ENCODE measurements at places on chromosomes 1 and 21.

GRCh38 chr21:45799765-45800338 lies 156.3 kb downstream of the PCBP3 start:
- no peak for DNase-seq

GRCh38 chr1:5975133-5975880 lies 16.9 kb downstream of the NPHP4 start:
- DNase-seq = peak; percentile 35

GRCh38 chr1:33244809-33245186 lies 11.5 kb upstream of the ZNF362 start:
- no peak for DNase-seq

- no peak for DNase-seq
These were observed 84.6 kb upstream of the DPYD start for GRCh38 chr1:98005326-98006010.

GRCh38 chr1:236024641-236025040 lies 40.2 kb downstream of the NID1 start:
- no peak for DNase-seq

DNA sequence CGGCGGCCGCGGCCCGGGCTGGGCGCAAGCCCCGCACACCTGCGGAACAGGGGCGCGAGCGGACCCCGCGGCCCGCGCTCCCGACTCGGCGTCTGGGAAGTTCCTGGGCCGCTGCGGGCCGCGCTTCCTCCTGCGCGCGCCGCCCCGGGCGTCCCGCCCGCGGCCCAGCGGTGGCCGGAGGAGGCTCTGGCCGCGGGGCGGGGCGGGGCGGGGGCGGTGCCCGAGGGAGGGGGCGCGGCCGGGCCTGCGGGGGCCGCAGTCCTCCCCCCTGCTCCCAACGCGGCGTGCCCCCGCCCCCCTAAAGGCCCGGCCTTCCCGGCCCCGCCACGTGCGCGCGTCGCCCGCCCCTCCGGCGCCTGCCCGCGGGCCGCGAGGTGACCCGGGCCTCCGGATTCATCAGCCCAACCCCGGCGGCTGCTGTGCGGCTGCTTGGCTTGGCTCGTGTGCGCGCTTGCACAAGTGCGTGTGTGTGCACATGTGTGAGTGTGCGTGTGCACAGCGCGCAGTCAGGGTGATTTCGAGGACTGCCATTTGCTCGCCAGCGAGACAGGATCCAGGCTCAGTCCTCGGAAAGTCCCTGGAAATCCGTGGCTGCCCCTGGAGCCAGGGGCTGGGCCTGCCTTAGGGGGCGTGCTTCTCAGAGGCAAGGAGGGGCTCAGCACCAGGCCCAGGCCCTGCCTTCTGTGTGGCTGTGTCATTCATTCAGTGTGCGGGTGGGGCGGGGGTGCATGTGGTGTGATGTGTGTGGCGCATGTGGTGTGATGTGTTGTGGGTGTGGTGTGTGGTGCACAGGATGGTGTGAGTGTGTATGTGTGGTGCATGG lies at the start of gene C2CD2:
Gene C2CD2, minus strand, starts transcription at position 188 of the 823 bp plus-strand sequence. CDS start 370 bp downstream, outside the sequence.
- peak; percentile 32 for DNase-seq

DNA sequence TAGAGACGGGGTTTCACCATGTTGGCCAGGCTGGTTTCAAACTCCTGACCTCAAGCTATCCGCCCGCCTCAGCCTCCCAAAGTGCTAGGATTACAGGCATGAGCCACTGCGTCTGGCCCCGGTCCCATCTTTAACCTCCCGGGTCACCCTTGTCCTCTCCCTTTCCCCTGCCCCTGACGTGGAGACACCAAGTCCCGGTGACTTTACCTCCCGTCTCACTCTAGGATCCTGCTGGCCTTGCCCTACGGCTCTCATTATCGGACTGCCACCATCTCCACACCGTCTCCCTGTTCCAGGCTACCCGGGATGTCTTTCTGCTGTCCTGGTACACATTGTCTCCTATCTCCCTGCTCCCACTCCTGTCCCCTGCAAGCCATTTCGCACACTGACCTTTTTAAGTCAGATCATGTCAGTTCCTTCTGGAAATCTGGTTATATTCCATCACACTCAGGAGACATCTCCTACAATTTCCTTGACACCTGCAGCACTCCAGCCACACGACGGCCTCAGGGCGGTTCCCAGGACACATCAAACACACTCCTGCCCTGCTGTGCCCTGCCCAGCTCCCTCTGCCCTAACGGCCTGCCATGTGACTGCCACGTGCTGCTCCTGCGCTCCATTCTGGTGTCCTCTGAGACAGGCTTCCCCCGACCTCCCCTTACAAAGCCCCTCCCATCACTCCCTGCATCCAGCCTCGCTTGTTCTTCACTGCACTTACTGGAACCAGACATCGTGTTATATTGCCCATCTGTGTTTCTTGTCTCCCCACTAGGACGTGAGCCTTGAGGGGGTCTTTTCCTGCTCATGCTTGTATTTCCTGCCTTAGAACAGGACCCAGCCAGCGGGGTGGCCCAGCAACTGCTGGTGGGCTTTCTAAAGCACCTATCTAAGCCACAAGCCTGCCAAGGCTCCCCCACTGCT lies 32.7 kb downstream of the TTC39A start:
- DNase-seq = no peak

- DNase-seq = no peak
These were observed 33.1 kb downstream of the SIPA1L2 start for GRCh38 chr1:232596666-232597303.

GRCh38 chr1:61581251-61581650 lies 143.7 kb downstream of the TM2D1 start:
- DNase-seq = no peak

GRCh38 chr1:84164161-84164560 lies 20.1 kb downstream of the PRKACB start:
- no peak for DNase-seq

DNA sequence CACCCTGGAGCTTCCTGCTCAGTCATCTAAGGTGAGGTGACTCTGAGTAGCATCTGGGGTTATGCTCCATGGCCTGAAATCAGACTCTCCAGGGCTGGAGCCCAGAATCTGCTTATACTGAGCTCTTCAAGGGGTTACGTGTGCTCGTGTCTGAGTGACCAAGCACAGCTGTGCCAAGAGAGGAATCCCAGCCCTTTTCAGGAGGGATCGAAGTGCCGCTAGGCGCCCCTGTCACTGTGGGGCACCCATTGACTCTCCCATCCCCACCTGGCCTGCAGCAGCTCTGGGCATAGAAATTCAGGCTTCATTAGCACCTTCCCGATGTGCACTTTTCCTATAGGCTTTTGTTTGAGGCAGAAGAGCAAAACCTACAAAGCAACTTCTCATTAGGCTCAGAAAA lies 13.8 kb downstream of the VASH2 start:
- no peak for DNase-seq

DNA sequence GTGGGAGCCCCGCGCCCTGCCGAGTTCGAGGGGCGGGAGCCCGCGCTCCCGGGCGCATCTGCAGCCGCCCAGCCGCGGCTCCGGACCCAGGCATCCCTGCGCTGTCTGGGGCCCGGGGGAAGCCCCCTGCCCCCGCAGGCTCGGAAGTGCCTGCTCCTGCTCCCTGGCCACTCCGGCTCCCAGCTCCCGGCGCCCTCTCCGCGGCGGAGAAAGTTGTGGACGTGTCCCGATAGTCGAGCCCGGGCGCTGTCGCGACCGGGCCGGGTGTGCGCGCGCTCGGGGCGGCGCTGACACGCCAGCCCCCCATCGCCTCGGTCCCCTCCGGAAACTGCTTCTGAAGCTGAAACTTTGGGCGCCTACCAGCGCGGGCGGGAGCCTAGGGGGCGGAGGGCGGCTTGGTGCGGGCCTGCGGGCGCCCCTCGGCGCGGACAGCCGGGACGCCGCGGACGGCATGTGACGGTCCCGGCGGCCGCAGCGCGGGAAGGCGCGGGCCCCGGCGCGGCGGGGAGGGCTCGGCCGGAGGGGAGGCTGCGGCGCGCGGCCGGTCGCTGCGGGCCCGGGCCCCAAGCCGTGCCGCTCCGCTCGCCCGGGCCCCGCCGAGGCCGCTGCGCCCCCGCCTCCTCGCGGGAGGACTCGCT lies 515 bp downstream of the MAN1C1 start:
- DNase-seq = no peak

DNA sequence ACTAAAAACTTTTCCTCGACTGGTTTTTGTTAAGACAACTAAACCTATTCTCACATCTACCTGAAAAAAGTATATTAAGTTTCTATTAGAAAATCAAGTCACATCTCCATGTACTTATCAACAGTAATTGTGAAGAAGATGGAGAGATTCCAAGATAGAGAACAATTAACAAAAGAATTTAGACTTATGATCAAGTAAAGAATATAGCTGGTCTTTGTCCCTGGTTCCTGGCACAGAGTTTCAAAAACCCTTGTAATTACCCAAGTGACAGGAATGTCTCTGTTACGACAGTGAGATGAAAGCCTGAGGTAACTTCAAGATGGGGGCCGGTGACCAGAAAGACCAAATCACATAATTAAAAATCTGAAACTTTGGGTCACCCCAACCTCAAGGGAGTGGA lies 91.6 kb downstream of the ASH1L start:
- no peak for DNase-seq

DNA sequence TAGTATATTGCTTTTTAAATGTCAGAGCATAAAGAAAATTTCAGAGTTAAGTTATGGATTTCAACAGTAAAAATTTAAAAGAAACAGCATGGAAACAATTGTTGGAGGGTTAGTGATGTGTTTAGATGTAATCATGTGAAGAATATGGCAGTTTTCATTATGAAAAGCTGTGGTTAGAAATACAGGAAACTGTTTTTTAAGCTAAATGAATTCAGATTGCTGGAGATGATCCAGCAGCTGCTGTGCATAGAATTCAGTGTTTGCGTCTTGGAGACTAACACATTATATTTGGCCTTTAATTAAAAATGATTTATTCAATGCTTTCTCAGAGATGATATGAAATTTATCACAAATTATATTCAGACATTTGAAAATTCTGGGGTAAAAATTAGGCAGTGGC lies 273.6 kb upstream of the LRRC7 start:
- DNase-seq = no peak

DNA sequence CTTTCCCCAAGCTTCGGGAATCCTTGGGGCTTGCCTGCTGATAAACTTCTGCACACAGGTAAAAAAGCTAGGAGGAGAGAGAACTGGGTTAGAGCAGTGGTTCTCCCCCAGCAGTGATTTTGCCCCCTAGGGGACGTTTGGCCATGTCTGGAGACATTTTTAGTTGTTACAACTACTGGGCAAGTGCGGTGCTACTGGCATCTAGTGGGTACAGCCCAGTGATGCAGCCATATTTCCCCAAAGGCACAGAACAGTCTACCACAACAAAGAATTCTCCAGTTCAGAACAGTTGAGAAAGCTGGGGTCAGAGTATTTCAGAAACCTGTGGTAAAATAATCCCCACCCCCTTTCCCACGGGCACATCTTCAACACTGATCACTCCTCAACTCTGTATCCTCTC lies 41.3 kb downstream of the LRRC71 start:
- DNase-seq = no peak

GRCh38 chr1:30253807-30254440 lies 469.5 kb downstream of the MATN1 start:
- no peak for DNase-seq

DNA sequence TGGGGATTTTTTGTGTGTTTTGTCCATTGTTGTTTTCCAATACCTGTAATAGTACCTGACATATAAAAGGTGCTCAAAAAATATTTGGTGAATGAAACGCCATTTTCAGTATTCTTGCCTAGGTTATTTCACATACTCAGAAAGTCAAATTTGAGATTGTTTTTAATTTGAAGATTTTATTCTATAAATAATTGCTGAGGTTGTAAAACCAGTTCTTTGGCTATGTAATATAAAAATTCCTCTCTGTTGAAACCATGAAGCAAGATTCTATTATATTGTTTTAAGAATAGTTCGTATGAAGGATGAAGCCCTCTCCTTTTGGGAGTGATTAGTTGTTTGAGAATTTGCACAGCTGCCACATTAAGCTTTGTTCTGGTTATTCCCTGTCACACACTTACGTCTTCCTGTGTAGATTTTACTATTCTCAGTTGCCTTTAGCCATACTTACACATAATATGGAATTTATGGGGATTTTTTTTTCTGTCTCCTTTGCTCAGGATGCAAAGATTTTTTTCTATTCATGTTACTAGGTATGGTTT lies 60.2 kb upstream of the MPC2 start:
- DNase-seq = no peak

GRCh38 chr1:18908911-18909771 lies 6.8 kb upstream of the ALDH4A1 start:
- DNase-seq = no peak

DNA sequence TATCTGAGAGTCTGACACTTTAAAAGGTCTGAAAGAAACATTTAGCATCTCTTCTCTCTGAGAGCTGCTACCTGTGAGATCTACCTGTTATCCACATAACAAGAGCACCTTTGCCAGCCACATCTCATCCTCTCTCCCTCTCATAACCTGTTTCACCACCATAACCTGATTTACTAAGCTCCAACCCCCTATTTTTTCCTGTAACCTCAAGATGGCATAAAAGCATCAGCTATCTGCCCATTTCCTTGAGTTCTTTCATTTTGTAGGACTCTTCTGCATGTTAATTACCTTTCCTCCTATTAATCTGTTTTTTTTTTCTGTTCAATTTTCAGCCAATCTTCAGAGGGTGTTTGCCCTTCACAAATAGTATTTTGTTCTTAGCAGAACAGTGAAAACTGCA lies 136.5 kb upstream of the KCNK1 start:
- DNase-seq = no peak

GRCh38 chr1:5579966-5580365 lies 412.3 kb downstream of the NPHP4 start:
- DNase-seq = no peak

GRCh38 chr21:44529503-44530125 lies 10.4 kb downstream of the KRTAP10-1 start:
- no peak for DNase-seq

DNA sequence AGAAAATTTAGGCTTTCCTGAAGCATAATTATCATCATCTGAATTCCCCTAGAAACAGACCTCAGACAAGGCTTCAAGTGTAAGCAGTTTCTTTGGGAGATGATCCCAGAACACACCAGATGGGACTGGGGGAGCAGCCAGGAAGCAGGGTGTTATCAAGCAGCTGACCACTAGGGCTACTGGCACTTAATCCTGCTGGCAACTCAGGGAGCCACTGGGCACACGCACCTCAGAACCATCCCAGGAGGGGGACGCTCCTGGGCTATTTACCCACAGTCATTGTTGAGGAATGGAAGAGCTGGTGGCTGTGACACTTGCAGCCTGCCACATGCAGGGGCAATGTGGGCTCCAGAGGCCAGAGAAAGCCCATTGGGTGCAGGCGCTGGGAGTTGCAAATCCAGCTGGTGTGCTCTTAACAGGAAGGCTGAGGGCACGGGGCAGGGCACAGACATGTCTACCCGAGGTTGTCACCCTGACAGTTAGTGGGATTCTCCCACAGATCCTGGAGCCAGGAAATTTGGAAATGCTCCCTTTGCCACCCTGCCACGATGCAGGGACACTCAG lies 15.1 kb upstream of the IL22RA1 start:
- DNase-seq = no peak
